ENCODE measurements at places on chromosomes 13 and 19.

GRCh38 chr13:52779103-52779502, 39.5 kb upstream of the CNMD start:
- no peak for DNase-seq

- DNase-seq, result no peak
Observed at GRCh38 chr19:50817941-50818858, 5.4 kb downstream of the KLK1 start.

DNA sequence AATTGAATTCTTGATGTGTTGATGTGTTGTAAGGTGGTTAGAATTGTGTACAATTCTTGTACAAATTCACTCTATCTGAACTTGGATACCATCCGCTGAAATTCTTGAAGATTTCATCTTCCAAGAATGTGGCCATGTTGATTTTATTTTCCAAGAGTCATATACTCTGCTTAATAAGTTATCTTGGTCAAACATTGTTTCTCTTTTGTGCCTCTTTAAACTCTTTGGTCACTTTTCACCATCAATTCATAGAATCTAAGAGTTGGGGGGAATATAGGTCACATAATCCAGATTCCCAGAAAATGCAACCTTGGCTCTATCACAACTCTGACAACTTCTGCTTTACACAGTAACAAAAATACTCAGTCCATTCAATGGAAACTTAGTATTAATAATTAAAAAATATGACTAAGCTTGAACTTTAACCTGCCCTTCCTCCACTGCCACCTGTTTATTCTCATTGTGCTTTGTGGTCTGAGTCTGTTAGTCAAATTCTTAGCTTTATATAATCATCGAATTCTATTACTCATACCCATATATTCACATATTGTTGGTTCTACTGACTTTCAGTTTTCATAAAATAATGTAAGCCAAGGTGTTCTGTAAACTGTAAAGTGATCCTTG, 373.2 kb downstream of the LMO7 start:
- DNase-seq, result peak; percentile 2

- no peak for DNase-seq
Observed at GRCh38 chr19:53898166-53898565, 10.9 kb upstream of the CACNG7 start.

DNA sequence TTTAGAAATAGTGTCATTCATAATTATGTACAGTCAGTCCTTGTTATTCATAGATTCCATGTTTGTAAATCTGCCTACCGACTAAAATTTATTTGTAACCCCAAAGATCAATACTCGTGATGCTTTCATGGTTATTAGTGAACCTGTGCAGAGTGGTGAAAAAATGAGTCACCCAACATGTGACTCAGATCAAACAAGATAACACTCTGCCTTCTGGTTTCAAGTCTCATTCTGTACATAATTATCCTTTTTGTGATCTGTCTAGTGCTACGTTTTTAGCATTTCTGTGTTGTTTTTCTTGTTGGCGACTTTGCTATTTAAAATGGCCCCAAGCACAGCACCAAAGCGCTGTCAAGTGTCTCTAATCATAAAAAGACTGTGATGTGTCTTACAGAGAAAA, 274.7 kb downstream of the SUCLA2 start:
- no peak for DNase-seq

DNA sequence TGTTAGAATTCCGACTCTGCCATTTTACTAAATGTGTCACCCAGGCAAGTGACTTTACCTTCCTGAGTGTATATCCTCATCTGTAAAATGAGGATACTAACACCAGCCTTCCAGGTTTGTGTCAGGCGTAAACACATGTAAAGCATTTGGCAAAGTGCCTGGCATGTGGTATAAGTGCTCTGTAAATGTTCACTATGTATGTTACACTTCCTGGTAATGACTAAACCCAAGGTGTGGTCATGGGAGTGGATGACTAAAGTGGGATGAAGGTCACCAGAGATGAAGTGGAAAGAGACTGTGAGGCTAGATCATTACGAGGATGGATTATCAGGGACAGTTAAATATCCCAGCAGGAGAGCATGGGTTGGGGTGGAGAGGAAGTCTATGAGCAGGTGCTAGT, 25.6 kb downstream of the DEDD2 start:
- peak; percentile 17 for DNase-seq

GRCh38 chr13:26517936-26518335, 39.5 kb upstream of the WASF3 start:
- no peak for DNase-seq

DNA sequence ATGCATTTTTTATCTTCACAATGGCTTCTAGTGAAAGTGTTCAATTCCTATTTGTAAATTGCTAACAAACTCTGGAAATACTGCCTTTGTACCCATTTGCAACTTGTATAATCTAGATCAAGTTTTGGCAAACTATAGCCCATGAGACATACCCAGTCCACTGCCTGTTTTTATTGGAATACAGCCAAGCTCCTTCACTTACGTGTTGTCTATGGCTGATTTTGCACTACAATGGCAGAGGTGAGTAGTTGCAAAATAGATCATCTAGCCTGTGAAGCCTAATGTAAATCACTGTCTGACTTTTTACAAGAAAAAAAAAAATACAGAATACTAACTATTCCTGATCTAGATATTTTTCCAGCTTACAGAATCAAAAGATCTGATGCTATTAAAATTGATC, 37.1 kb downstream of the DZIP1 start:
- DNase-seq, result peak; percentile 68

- DNase-seq, result peak; percentile 29
Observed at GRCh38 chr13:111474136-111475002, 153.9 kb downstream of the TEX29 start.

- no peak for DNase-seq
Observed at GRCh38 chr13:43769529-43769928, 17.2 kb downstream of the ENOX1 start.

GRCh38 chr19:43362179-43362578, 8.7 kb downstream of the CD177 start:
- no peak for DNase-seq

DNA sequence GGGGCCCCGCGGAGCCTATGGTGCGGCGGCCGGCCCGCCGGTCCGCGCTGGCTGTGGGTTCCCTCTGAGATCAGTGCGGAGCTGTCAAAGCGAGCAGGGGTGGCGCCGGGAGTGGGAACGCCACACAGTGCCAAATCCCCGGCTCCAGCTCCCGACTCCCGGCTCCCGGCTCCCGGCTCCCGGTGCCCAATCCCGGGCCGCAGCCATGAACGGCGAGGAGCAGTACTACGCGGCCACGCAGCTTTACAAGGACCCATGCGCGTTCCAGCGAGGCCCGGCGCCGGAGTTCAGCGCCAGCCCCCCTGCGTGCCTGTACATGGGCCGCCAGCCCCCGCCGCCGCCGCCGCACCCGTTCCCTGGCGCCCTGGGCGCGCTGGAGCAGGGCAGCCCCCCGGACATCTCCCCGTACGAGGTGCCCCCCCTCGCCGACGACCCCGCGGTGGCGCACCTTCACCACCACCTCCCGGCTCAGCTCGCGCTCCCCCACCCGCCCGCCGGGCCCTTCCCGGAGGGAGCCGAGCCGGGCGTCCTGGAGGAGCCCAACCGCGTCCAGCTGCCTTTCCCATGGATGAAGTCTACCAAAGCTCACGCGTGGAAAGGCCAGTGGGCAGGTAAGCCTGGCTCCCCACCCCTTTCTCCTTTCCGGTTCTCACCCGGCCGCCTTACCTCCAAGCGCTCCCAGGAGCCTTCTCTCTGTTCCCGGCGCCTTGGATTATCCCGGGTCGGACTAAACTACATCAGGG, at the start of gene PDX1:
TSS of gene PDX1 (plus strand) at position 67 of the 743 bp plus-strand sequence. CDS start at position 206, 139 bp downstream.
- DNase-seq, result no peak

- no peak for DNase-seq
Observed at GRCh38 chr19:27705896-27706295, 1507.1 kb downstream of the UQCRFS1 start.

- no peak for DNase-seq
Observed at GRCh38 chr13:61466280-61466679, 50.6 kb upstream of the PCDH20 start.

- DNase-seq, result no peak
Observed at GRCh38 chr19:50814883-50815282, 8.7 kb downstream of the KLK1 start.

DNA sequence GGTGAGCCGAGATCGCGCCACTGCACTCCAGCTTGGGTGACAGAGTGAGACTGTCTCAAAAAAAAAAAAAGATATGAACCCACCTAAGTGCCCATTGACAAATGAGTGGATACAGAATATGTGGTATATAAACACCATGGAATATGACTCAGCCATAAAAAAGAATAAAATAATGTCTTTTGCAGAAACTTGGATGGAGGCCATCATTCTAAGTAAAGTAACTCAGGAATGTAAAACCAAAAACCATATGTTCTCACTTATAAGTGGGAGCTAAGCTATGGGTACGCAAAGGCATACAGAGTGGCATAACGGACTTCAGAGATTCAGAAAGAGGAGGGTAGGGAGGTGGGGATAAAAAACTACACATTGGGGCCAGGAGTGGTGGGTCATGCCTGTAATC, 29.5 kb downstream of the PLA2G4C start:
- no peak for DNase-seq

DNA sequence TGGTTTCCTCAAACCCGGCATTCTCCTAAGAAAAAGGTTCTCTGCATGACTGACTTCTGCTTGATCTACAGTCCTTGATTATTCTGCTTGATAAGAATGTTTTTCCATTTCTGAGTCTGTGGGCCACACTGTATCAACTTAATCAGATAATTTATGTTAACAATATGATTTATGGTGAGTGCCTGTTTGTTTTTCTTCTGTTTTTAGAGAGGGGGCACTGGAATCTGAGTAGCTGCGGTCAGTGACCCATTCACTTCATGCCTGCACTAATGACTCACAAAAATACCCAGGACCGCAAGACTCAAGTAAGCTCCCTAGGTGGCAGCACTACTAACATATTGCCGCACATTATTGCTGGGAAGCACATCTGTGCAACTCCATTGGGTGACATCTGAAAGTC, 542.3 kb upstream of the ATXN8OS start:
- peak; percentile 67 for DNase-seq

GRCh38 chr13:73224703-73225102, 165.9 kb downstream of the KLF5 start:
- DNase-seq, result peak; percentile 60

GRCh38 chr13:38577048-38577447, 109.8 kb upstream of the FREM2 start:
- no peak for DNase-seq

DNA sequence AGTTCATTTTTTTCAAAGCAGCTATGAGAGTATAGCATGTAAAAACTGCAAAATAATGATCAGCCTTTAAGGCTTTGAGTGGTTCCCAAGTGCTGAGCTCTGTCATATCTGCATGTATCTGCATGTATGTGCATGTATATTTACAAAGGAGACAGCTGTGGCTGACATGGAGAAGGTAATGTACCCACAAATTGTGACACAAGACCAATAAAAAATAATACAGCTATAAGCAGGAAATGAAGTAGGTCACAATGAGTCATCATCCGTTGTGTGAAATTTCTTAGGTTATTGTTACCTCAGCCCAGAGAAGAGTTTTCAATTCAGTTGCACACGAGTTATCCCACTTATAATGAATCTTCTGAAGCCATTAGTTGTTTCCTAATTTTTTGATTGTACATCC, 60.9 kb upstream of the MED4 start:
- DNase-seq, result peak; percentile 65

DNA sequence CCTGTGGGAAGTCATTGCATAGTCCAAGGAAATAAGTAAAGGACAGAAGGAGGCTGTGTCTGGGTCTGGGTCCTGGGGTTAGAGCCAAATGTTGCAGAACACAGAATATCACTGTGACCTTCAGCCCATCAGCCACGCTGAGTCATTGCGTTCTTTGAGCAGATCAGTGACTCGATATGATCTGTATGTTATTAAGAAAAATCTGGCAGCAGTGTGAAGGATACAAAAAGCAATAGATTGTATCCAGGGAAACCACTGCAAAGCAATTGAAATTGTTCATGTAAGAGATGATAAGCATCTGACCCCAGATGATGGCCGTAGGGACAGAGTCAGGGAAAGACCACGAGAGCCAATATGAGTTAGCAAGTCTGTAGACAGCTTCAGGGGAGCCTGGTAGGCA, 1575.1 kb upstream of the SLC10A2 start:
- peak; percentile 32 for DNase-seq

GRCh38 chr13:51192348-51192747, 29.9 kb upstream of the FAM124A start:
- DNase-seq, result no peak

- DNase-seq, result no peak
Observed at GRCh38 chr19:30640252-30640965, 268.2 kb downstream of the ZNF536 start.

- DNase-seq, result no peak
Observed at GRCh38 chr19:30150626-30151025, 208.6 kb downstream of the URI1 start.

GRCh38 chr19:48925240-48925843, 8.2 kb upstream of the DHDH start:
- DNase-seq, result peak; percentile 24

DNA sequence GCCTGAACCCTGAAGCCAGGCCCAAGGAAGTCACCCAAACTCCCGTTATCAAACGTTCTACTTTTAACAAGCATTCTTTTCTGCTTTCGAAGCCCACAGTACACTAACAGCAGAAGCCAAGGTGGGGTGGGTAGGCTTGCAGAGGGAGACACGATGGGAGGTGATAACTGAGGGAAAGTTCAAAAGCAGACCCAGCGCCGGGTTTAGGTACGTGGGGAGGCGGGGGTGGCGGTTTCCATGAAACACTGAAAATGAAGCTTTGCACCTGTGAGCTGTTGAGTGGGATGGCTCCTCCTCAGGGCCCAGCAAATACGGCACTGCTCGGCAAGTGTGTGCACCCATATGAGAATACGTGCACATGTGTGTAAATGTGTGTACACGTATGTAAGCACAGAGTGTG, 49.8 kb downstream of the KLF2 start:
- no peak for DNase-seq

DNA sequence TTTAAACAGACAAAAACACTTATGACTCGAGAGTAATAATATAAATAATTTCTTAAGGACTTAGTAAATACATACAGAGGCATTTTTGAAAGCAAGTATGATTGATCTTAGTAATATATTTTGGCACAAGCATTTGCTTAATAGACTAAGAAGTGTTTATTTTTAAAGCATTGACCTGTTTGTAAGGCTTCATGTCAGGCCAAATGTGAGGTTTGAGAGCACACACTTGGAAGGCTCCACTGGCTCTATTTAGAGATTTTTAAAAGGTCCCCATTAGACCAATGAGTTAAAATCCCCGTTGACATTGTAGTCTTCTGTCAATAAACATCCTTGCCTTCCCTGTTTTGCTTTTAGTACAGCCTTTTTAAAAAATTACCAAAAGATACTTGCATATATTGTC, 50.4 kb downstream of the ATP8A2 start:
- DNase-seq, result no peak
